ENCODE measurements at places on chromosomes 7 and 10.

DNA sequence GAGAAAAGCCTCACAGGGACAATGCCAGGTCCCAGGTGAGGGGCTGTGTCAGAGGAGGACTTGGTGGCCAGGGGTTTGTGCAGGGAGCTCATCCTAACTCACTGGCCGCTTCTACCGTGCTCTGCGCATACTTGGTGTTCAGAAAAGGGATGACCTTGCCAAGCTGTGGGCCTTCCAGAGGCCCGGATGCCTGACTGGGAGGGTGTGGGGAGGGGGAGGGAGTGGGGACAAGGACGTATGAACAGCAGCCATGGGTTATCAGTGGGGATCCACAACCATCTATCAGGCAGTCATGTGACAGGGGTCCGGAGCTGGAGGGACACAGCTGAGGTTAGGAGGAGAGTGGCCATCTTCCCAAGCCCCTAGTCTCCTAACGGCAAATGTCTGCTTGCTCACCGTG, 6.2 kb downstream of the SFXN4 start:
- DNase-seq, result no peak

GRCh38 chr10:48856855-48857254, 82.8 kb downstream of the LRRC18 start:
- no peak for DNase-seq

DNA sequence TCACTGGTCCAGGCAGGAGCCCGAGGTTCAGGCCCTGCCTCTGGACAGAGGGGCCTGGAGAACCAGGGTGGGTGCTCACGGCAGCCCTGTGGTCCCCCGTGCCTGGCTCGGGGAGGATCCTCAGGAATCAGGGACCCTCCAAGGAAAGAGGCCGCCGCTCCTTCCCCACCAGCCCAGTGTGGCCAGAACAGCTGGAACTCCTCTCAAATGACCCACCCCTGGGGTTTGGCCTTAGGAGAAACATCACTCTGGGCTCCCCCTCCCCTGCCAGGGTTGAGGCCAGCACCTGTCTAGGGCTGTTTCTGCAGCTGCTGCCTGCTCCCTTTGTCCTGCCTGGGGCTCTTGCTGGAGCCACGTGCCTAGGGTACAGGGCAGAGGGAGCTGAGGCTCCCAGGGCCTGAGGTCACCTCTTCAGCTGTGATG, 161.0 kb downstream of the RNF216 start:
- no peak for DNase-seq

DNA sequence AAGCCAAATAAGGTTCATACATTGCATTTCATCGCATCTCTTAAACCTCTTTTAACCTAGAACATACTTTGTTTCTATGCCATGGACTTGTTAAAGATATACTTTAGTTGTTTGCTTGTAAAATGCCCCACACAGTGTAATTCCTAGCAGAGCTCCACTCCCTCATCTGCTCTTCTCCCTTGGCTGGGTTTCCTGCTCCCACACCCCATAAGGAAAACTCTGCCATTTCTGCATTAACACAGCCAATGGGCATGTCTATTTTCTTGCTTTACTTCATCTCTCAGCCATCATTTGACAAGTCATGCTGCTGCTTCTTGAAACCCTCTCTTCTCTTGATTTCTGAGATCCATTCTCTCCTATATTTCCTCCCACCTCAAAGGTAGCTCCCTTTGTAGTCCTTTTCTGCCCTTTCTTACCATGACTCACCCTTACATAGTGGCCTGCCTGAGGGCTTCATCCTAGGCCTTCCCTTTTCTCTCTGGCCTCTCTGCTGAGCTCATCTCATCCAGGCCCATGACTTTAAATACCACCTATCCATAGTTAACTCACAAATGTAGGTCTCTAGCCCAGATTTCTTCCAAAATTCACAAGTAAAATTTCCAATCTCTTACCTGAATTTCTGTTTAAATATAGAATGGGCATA, 471.4 kb downstream of the ADRA2A start:
- no peak for DNase-seq

DNA sequence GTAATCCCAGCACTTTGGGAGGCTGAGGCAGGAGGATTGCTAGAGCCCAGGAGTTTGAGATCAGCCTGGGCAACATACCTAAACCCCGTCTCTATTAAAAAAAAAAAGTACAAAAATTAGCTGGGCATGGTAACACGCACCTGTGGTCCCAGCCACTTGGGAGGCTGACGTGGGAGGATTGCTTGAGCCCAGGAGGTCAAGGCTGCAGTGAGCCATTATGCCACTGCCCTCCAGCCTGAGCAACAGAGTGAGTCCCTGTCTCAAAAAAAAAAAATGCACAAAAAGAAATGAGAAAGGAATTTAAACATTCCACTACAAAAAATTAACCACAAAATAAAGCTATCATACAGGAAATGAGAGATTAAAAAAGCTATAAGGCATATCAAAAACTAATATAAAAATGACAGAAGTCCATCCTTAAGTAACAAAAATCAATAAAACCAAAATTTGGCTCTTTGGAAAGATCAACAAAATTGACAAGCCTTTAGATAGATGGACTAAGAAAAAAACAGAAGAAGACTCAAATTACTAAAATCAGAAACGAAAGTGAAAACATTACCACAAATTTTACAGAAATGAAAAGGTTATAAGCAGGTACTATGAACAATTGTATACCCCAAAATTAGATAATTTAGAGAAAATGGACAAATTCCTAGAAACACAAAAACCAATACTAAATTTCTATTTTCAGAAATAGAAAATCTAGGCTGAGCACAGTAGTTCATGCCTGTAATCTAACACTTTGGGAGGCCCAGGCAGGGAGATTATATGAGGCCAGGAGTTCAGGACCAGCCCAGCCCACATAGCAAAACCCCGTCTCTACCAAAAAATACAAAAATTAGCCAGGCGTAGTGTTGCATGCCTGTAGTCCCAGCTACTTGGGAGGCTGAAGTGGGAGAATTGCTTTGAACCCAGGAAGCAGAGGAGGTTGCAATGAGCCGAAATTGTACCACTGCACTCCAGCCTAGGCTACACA, 42.4 kb upstream of the NANOS1 start:
- DNase-seq, result no peak

- no peak for DNase-seq
These were observed 54.3 kb downstream of the FAM241B start for GRCh38 chr10:69684020-69684980.

- DNase-seq, result no peak
These were observed 39.3 kb upstream of the PPIF start for GRCh38 chr10:79308016-79308415.

DNA sequence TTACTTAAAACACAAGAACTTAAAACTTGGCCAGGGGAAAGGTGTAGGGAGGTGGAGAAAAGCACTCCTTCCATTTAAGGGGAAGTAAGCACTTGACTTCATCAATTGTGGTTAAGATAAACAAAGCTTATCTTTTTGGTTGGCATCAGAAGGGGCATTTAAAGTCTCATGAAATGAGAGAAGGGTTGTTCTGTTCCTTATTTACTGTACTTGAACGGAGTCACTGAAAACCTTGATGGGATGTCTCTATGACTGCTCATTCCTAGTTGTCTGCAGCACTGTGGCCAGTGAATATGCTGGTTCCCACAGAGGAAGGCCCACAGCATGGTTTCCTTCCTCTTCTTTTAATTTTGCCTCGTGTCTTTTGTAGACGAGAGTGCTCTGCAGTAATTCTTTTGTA, 229.3 kb downstream of the AUTS2 start:
- DNase-seq, result no peak

GRCh38 chr7:149866779-149867447, 6.9 kb upstream of the ATP6V0E2 start:
- DNase-seq, result no peak

DNA sequence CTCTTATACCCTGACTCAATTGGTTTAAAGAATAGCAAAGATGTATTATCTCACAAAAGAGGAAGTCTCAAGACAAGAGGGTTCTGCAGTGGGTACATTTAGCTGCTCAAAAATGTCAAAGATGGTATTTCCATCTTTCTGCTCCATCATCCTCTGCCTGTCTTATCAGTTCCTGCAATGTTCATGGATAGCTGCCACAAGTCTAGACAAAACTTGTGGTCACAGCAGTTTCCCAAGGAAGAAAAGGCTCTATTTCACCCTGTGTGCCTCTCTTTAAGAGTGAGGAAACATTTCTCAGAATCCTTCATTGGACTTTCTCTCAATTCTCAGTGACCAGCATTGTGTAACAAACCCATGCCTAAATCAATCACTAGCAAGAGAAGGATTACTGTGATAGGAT, 634.2 kb upstream of the AUTS2 start:
- no peak for DNase-seq

DNA sequence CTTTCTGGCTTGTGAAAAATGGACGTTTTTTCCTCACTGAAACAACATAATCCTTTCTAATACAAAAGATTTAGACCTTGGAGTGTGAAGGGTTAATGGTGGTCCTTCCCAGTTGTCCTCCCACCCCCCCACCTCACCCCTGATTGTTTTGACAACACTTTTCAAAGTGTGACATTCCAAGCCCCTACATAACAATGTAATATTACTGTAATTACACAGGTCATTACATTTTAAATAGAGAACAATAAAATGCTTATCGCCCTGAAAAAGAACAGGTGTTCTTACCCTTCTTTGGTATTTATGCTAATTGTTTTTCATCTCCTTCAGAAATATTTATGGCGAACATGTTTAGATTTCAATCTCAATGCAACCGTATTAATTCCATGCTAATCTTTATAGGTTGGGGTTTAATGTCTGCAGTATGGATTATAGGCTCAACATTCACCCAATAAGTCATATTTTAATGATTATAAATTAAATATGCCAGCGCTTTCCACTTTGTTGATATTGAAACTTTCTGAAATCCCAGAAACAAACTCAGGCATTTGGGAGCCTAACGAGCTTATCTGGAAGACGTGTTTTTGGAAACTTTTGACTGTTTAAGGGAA, 5.0 kb downstream of the TCF7L2 start:
- DNase-seq, result no peak

DNA sequence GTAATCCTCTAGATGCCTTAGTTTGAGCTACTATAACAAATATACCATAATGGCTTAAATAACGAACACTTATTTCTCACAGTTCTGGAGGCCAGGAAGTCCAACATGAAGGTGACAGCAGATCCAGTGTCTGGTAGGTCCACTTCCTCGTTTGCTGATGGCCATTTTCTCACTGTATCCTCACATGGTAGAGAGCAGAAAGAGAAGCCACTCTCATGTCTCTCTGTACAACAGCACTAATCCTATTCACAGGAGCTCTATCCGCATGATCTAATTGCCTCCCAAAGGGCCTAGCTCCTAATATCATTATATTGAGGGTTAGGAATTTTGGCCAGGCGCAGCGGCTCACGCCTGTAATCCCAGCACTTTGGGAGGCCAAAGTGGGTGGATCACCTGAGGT, 10.2 kb downstream of the HIBADH start:
- DNase-seq, result no peak

All from stimulated activated CD8-positive, alpha-beta memory T cell treated with anti-CD3 and anti-CD28 coated beads, Interleukin-4, amount 100 ng/mL, for 48 hours (primary cell).